Central memory CD8-positive, alpha-beta T cell (primary cell): ENCODE measurements at places on chromosomes 7 and 10.

GRCh38 chr10:78255796-78256638, 222.4 kb downstream of the RPS24 start:
- H3K36me3 ChIP-seq = peaks cover 2% of the 10 kb centered on the region
- no peak overlapping the region for H3K4me3 ChIP-seq
- H3K4me1 ChIP-seq = peaks cover under 1% of the 10 kb centered on the region
- H3K27ac ChIP-seq = no peak overlapping the region
- H3K27me3 ChIP-seq = peaks cover 18% of the 10 kb centered on the region

DNA sequence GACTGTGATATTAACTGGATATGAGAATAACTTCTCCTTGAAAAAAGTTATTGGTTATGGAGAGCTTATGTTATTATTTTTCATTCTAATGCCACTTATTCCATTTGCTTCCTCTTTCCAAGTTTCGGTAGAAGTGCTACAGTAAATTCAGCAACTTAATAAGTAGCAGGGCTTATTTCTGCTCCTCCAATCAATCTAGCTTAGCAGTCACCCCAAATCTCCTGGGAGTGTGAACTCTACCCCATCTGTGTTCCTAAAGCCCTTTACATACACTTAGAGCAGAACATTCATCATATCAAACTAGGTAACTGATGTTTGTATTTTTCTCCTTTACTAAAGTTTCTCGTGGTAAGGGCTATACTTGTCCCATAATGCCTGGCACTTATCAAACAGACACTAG, 8.7 kb downstream of the ARL3 start:
- H3K27ac ChIP-seq = no peak overlapping the region
- H3K36me3 ChIP-seq = peaks cover 6% of the 10 kb centered on the region
- no peaks in the 10 kb centered on the region for H3K27me3 ChIP-seq
- H3K4me3 ChIP-seq = no peak overlapping the region

DNA sequence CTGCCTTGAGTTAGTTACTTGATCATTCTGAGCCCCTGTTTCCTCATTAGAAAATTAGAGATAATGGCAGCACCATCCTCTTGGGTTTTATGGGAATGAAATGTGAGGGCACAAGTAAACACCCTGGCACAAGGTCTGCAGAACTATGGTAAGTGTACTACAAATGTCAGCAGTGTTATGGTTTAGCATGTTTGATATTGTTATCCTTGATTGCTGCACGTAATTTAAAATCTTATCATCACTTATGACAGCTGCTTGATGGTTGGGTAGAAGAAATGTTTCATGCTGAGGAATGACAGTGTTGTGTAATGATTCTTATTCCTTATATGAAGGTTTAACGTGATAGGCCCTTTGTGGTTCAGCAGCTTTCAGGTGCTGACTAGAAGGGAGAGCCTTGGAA, 134.3 kb downstream of the KAT6B start:
- H3K27me3 ChIP-seq = no peaks in the 10 kb centered on the region
- peaks cover 5% of the 10 kb centered on the region for H3K36me3 ChIP-seq
- H3K4me3 ChIP-seq = no peak overlapping the region

DNA sequence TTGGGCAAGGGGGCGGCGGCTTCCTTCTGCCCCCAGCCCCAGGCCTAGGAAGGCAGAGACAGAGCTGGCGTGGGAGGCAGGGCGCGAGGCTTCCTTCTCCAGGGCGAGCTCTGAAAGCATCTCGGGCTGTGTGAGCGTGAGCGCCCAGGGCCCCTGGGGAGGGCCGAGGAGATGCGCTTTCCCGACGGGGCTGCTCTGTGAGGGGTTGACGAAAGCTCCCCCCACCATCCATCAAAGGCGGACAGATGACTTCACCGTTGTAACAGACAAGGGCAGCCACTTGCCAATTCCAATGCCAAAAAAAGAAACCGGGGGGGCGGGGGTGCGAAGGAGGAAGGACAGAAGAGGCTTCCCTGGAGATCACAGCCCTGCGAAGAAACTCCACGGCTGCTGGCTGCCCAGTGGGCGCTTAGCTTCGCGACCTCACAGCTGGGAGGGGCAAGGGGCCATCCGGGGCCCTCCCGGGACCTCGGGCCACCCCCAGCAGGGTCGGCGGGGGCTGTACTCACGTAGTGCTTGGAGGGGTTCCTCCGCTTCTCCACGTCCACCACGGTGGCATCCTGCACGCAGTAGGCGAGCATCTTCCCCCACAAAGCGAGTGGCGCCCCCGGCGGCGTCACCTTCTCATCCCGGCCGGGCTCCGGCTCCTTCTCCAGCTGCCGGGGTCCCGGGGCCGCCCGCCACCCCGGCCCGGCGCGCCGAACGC, 537 bp downstream of the SH3PXD2A start:
- no peak overlapping the region for H3K27ac ChIP-seq
- peak overlapping the region; percentile 79 for H3K4me3 ChIP-seq
- no peak for DNase-seq
- H3K4me1 ChIP-seq = peaks cover 10% of the 10 kb centered on the region
- H3K36me3 ChIP-seq = no peaks in the 10 kb centered on the region

DNA sequence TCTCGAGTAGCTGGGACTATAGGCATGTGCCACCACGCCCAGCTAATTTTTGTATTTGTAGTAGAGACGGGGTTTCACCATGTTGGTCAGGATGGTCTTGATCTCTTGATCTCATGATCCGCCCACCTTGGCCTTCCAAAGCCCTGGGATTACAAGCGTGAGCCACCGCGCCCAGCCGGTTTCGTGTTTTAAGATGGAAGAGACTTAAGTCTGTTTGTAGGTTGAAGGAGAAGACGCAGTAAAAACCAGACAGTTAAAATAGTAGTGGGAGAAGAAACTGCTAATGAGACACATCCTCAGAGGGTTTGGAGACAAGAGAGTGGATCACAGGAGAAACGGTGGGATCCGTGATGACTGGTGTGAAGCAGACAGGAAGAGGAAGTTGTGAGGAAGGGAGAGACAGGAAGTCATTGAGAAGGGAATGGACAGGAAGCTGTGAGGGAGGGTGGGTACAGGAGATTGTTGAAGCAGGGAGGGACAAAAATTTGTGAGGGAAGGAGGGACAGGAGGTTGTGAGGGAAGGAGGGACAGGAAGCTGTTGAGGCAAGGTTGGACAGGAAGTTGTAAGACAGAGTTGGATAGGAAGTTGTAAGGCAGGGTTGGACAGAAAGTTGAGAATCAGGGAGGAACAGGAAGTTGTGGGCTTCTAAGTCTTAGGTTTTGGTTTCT, 115.5 kb downstream of the WDFY4 start:
- H3K36me3 ChIP-seq = peaks cover 5% of the 10 kb centered on the region
- H3K27ac ChIP-seq = peak overlapping the region; percentile 57
- H3K27me3 ChIP-seq = no peaks in the 10 kb centered on the region
- peaks cover 9% of the 10 kb centered on the region for H3K4me1 ChIP-seq
- H3K4me3 ChIP-seq = peak overlapping the region; percentile 44
- DNase-seq = no peak

DNA sequence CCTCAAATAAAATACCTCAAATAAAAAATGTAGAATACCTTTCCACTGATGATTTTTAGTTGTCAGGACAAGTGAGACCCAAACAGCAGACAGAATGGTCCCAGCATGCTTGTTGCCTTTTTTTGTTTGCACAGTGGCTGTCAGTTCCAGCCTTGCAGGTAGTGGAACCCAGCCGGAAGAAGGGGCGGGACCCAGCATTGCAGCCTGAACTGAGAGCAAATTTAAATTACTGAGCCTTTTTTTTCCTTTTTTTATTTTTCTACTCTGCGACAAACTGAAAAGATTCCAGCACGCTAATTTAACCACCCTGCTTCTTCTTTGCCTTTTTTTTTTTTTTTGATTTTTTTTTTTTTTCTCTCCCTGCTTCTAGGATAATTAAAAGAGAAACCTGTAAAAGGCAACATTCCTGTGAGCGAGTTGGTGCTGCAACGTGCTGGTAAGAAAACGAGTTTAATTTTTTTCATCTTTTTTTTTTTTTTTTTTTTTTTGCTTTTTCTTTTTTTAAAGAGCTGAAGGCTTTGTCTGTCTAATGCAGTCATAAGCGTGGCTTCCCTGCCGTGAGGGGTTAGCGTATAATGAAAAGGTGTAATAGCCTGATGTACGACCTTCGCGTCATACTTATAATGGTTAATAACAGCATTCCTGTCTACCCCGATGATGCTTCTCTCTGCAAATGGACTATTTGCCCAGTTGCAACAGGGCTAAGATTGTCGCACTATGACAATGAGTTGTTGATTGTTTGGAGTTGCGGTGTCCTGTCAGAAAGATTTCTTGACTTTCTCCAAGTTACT, 555.3 kb upstream of the CELF2 start:
- H3K36me3 ChIP-seq = no peaks in the 10 kb centered on the region
- no peak for DNase-seq
- no peaks in the 10 kb centered on the region for H3K4me1 ChIP-seq
- no peaks in the 10 kb centered on the region for H3K27me3 ChIP-seq
- no peak overlapping the region for H3K27ac ChIP-seq
- H3K4me3 ChIP-seq = no peak overlapping the region

GRCh38 chr10:129525401-129525801, 58.4 kb downstream of the MGMT start:
- peaks cover 2% of the 10 kb centered on the region for H3K36me3 ChIP-seq
- no peak overlapping the region for H3K27ac ChIP-seq
- H3K27me3 ChIP-seq = no peaks in the 10 kb centered on the region
- H3K4me3 ChIP-seq = no peak overlapping the region

DNA sequence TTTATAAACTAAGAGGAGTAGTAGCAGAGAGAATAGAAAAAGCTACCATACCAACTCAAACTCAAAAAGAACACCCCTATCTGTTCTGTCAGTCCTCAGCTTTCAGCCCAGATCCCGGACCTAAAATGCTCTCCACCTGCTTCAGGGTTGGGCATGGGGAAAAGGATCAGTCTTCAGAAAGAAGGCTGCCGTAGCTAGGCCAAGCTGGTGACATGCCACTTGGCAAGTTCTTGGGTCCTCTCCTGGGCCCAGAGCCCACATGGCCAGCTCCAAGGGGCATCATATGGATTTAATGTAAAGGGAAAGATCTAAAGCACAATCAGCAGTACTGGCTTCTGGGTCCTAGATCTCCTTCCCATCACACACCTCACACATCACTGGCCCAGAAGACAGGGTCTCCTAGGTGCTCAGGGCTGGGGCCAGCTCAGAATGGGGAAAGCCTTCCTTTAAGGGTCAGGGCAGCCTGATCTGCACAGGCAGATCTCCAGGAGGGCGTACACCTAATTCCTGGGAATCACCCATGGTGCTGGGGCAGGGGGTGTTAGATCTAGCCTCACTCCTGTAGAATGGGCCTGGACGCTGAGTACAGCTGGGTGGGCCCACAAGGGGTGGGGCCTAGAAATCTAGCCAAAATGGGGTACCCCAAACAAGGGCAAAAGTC, 2.5 kb downstream of the VAX1 start:
- no peaks in the 10 kb centered on the region for H3K36me3 ChIP-seq
- DNase-seq = no peak
- H3K27me3 ChIP-seq = peaks cover 83% of the 10 kb centered on the region
- no peak overlapping the region for H3K4me3 ChIP-seq
- H3K27ac ChIP-seq = no peak overlapping the region

- no peak overlapping the region for H3K4me3 ChIP-seq
- no peaks in the 10 kb centered on the region for H3K36me3 ChIP-seq
- no peak overlapping the region for H3K27ac ChIP-seq
- H3K27me3 ChIP-seq = no peaks in the 10 kb centered on the region
These were observed 763.4 kb downstream of the KCNMA1 start for GRCh38 chr10:76874176-76874575.

GRCh38 chr10:91127341-91128082, 93.0 kb upstream of the PCGF5 start:
- peaks cover 57% of the 10 kb centered on the region for H3K27me3 ChIP-seq
- no peak overlapping the region for H3K27ac ChIP-seq
- H3K36me3 ChIP-seq = no peaks in the 10 kb centered on the region
- H3K4me1 ChIP-seq = peaks cover 4% of the 10 kb centered on the region
- no peak overlapping the region for H3K4me3 ChIP-seq

DNA sequence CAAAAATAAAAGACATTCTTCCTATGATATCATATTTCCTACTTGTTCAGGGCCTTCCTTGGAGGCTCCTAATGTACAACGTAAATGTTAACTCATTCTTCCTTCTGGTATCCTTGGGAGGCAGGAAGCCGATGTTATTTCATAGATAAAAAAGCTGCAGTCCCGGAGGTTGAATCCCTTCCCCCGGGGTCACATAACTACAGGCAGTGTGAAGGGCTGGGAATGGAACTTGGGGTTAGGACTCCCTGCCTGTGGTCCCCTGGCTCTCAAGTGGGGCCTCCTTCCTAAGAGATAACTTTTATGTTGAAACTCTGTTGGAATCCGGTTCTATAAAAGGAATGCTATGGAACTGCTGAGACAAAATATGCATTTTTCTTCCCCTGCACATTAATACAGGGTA, 14.9 kb upstream of the CCDC3 start:
- no peaks in the 10 kb centered on the region for H3K4me1 ChIP-seq
- DNase-seq = no peak
- H3K4me3 ChIP-seq = no peak overlapping the region
- no peak overlapping the region for H3K27ac ChIP-seq
- H3K36me3 ChIP-seq = no peaks in the 10 kb centered on the region
- peaks cover 40% of the 10 kb centered on the region for H3K27me3 ChIP-seq

DNA sequence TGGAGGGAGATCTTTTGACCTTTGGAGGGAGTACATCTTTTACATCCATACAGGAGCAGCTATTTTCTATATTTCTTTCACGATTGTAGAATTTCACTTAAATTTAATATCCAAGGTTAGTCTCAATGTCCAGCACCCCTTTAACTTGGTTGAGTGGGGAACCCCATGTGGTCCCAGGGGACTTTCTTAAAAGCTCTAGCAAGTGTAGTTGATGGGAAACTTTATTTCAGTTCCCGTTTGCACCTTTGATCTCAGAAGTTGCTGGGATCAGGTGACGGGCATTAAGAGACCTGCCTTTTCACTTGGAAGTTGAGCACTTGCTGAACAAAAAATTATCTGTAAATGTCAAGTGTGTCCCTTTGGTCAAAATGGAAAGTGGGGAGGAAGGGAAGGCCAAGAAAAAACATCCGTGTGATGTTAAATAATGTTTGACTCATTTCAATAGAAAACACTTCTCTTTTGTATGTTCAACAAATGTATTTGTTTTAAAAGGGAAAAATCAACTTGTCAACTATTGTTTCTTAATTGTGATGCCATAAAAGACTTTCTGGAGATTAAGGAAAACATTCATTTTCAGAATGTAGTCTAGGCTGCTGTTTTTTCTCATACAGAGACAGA, 370.1 kb upstream of the GALNT17 start:
- peaks cover 17% of the 10 kb centered on the region for H3K36me3 ChIP-seq
- H3K27ac ChIP-seq = peak overlapping the region; percentile 94
- H3K4me1 ChIP-seq = peaks cover 67% of the 10 kb centered on the region
- no peak overlapping the region for H3K4me3 ChIP-seq
- H3K27me3 ChIP-seq = no peaks in the 10 kb centered on the region

- H3K27ac ChIP-seq = no peak overlapping the region
- no peaks in the 10 kb centered on the region for H3K27me3 ChIP-seq
- no peaks in the 10 kb centered on the region for H3K4me1 ChIP-seq
- H3K36me3 ChIP-seq = peaks cover 1% of the 10 kb centered on the region
These were observed 137.5 kb downstream of the IMMP2L start for GRCh38 chr7:111424768-111425167.
